ENCODE measurements at places on chromosomes 3 and 15.
A peak's percentile ranks its signal among the peaks of the same experiment; 100 is the strongest.

GRCh38 chr3:23183731-23184130 is 19.4 kb upstream of the UBE2E2 start:
- DNase-seq, result no peak

GRCh38 chr3:45568848-45569762 is 25.4 kb upstream of the LIMD1 start:
- no peak for DNase-seq

DNA sequence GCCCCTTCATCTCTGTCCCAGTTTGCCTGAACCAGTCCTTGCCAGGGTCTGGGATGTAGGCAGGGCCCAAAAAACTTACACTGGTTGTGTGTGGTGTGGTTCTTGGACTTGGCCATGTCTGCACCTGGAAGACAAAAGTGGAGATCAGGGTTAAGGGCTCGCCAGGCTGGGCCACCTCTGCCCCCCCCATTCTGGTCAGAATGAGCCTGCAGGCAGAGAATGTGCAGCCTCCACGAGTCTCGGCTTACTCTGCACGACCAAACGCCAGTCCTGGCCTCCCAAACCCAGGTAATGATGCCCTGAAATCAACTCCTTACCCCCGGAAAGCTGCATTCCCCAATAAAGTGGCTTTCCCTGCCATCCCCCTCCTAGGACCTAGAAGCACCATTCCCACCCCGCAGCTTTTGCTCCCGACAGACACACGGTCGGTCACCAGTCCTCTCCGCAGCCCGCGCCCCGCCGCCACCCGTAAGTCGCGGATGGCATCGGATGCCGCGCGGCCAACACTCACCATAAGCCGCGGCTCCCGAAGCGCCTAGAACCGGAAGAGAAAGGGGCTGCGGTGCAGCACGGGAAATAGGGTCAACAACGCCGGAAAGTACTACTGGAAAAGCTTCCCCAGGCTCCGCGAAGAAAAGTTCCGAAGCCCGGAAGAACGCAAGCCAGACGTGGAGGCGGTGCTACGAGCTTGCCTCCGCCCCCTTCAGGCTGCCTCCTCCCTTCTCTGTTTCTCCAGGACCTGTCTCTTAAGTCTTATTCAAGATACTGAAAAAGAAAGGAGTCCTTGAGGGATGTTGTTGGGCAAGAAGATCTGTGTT is at the start of gene RPL29:
RPL29 (minus strand) TSS at position 550 of the 818 bp plus-strand sequence; CDS start at position 116, 434 bp downstream.
- peak; percentile 89 for DNase-seq

GRCh38 chr3:165212580-165212979 is 16.4 kb upstream of the SLITRK3 start:
- DNase-seq, result no peak

DNA sequence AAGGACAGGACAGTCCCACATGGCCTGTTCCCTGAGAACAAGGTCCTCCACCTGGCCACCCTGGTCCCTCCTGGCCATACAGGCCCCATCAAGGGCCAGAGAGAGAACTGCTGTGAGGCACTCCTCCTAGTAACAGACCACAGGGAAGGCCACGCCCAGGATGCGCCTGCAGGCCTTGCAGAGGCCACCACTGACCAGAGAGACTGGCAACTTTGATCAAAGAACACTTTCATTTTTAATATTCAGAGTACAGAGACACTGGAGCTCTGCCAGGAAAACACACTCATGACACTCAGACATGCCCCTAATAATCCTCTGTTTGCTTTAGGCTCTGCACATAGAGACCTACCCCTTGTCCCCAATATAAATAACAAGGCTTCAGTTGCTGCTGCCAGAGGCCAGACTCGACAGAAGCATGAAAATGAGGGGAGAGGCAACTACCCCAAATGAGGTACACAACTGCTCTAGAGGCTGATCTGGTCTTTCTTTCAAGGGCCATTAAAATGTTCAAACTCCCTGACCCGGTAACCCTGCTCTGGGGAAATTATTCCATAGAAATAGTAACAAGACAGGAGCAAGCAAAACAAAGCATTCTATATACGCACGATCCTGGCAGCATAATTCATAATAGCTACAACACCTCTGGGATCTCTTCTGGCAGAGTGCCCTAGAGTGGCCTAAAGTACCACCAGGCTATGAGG is 44.8 kb downstream of the CCDC12 start:
- no peak for DNase-seq

GRCh38 chr3:177724020-177724638 is 526.8 kb upstream of the TBL1XR1 start:
- DNase-seq, result no peak
